Activated naive CD8-positive, alpha-beta T cell treated with anti-CD3 and anti-CD28 coated beads, Interleukin-2, amount 50 U/mL, for 16 hours (primary cell): ENCODE measurements at places on chromosomes 11 and 22.

- no peak for DNase-seq
Measured at GRCh38 chr22:49996518-49997250, 15.9 kb downstream of the IL17REL start.

DNA sequence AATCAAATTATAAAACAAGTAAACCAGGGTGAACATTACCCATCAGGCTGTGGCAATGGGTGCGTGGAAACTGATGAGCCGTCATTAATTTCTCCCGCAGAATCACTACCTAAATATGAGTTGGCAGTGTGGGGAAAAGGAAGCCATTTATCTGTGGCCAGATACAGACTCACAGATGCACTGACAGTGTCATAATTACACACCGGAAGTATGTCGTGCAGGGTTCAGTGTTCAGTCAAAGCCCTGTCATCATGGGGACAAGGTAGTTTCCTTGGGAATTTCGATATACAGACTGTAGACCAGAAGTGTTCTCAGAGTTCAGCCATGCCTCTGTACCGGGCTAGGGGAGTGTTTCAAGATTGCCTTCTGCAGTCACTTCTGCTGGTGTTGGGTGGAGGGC is 119.2 kb upstream of the SEZ6L start:
- no peak for DNase-seq

- DNase-seq: no peak
Measured at GRCh38 chr22:20625270-20625669, 117.9 kb downstream of the MED15 start.

GRCh38 chr11:119147604-119148333 is 1.1 kb upstream of the ABCG4 start:
- DNase-seq: no peak

DNA sequence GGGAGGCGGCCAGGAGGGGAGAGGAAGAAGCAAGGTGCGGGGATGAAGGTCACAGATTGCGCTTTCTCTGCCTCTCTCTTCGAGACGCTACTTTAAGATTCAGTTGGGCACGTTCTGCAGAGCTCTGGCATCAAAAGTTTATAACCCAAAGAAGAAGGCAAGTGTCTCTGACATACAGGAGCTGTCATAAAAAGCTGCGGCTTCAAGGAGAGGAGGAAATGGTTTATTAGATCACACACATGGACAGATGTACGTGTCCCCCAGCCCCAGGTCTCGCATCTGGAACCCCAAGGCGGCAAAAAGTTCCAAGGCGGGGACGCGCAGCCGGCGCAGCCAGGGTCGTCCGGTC is 589.0 kb downstream of the OPCML start:
- no peak for DNase-seq

- DNase-seq: no peak
Measured at GRCh38 chr22:21641417-21641788, 699 bp upstream of the SDF2L1 start.

DNA sequence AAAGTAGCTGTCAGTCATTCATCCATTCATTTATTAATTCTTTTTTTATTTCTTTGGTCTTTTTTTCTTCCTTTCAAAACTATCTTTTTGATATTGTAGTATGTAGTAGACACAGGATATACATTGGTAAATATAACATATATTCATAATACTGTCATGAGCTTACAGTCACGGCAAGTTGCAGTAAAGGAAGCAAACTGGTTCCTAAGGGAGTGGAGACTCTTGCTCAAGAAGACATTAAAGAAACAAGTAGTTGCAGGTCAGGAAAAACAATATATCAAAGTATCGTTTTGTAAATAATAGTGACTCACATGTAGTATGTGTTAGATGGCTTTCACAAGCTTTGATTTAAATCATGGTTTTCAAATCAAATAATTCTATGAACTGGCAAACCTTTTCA is 7.5 kb downstream of the OR5AR1 start:
- no peak for DNase-seq

GRCh38 chr22:43426816-43427215 is 15.0 kb downstream of the MPPED1 start:
- no peak for DNase-seq
